Thyroid gland (tissue), 4 donors: ENCODE measurements at places on chromosomes 1 and 21. TPM values are rescaled to one million over a fixed set of nuclear protein-coding genes. Genes with fewer than 3 reads are reported as not detected.

GRCh38 chr1:90925928-90926869 is 95.6 kb downstream of the ZNF644 start:
- H3K27ac ChIP-seq = no peak overlapping the region
- no peaks in the 10 kb centered on the region for H3K36me3 ChIP-seq
- H3K4me1 ChIP-seq = peaks cover 20% of the 10 kb centered on the region
- no peaks in the 10 kb centered on the region for H3K27me3 ChIP-seq
- DNase-seq = no peak

The ZNF593OS gene
- total RNA-seq = not detected

GRCh38 chr1:178713259-178713658 is 11.8 kb upstream of the RALGPS2 start:
- H3K27me3 ChIP-seq = no peaks in the 10 kb centered on the region
- H3K27ac ChIP-seq = no peak overlapping the region
- H3K36me3 ChIP-seq = no peaks in the 10 kb centered on the region

DNA sequence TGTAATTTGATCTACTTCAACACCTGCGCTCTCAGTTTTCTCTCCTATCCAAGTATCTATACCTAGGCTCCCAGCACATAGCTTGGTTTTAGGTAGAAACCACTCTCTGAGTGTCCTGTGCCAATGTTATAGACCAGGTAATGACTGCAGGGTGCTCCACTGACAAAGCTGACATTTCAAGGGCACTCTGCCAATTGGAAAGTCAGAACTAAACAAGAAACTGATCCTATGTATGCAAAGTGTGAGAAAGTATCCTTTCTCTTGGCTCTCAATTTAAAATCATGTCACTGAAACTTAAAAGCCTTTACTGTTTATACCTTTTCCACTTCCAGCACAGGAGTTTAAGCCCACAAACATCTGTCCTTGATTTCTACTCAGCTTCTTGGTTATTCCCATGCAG is 45.0 kb upstream of the AIM2 start:
- H3K27ac ChIP-seq = no peak overlapping the region
- H3K4me3 ChIP-seq = no peak overlapping the region
- no peak for DNase-seq
- no peaks in the 10 kb centered on the region for H3K27me3 ChIP-seq
- H3K4me1 ChIP-seq = no peaks in the 10 kb centered on the region

The FOXO6 gene
- 4.2 TPM for total RNA-seq

The HSPB7 gene
- 0.81 TPM for total RNA-seq

The AMPD1 gene
- total RNA-seq = not detected

GRCh38 chr1:208357644-208358507 is 113.7 kb upstream of the PLXNA2 start:
- no peaks in the 10 kb centered on the region for H3K36me3 ChIP-seq
- no peaks in the 10 kb centered on the region for H3K27me3 ChIP-seq
- H3K4me3 ChIP-seq = no peak overlapping the region
- H3K27ac ChIP-seq = no peak overlapping the region

The ENSA gene
- total RNA-seq = 213 TPM

DNA sequence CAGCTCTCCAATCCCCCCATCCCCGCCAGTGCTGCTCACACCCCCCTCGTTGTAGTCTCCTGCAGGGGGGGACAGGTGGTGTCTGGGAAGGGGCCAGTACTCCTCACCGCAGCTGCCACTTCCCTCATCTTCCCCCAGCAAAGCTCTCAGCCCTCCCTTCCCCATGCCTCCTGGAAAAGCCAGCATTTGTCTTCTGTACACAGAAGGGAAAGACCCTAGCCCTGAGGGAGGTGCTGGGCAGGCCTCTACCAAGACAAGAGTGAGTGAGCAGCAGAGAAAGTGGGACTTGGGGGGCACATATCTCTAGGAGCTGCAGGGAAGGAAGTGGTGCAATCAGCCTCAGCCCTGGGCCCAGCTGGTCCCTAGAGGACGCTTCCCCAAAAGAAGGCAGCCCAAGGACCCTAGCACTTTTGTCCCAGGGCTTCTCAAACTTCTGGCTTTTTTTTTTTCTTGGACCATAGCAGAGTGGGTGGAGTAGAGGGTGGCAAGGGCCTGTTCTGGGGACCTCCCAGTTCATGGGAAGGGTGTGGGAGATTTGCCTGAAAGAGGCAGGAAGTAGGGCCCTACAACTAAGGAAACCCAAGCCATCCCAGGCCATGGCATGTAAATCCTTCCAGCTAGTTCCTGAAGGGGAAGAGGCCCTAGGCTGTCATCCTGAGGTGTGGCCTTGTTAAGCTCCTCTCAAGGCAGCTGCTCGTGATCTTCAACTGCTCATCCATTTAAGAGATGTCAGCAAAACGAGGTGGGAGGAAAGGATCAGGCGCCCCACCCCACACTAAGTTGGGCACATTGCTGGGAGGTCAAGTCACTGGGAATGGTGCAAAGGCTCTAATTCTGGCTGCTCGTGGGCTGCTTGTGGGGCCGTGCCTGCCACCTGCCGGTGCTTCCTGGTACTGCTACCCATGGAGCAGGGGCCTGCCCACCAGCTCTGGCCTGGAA is 12.6 kb downstream of the ZC3H12A start:
- no peak overlapping the region for H3K4me3 ChIP-seq
- DNase-seq = peak; percentile 69
- peaks cover 7% of the 10 kb centered on the region for H3K4me1 ChIP-seq
- H3K36me3 ChIP-seq = peaks cover 29% of the 10 kb centered on the region
- H3K27ac ChIP-seq = peak overlapping the region; percentile 65

DNA sequence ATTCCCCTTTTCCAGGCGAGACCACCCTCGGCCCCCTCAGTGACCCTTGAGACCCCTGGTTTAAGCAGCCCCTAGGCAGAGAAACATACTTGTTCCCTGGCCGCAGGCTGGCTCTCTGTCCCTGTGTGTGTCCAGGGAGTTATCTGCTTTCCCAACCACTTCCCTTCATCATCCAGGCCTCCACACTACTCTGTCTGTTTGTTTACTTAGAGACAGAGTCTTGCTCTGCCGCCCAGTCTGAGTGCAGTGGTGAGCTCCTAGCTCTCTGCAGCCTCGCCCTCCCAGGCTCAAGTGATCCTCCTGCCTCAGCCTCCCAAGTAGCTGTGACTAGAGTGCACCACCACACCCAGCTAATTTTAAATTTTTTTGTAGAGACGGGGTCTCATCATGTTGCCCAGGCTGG is 5.8 kb upstream of the VWA1 start:
- DNase-seq = no peak
- no peaks in the 10 kb centered on the region for H3K36me3 ChIP-seq
- H3K27me3 ChIP-seq = no peaks in the 10 kb centered on the region
- peak overlapping the region; percentile 47 for H3K27ac ChIP-seq

DNA sequence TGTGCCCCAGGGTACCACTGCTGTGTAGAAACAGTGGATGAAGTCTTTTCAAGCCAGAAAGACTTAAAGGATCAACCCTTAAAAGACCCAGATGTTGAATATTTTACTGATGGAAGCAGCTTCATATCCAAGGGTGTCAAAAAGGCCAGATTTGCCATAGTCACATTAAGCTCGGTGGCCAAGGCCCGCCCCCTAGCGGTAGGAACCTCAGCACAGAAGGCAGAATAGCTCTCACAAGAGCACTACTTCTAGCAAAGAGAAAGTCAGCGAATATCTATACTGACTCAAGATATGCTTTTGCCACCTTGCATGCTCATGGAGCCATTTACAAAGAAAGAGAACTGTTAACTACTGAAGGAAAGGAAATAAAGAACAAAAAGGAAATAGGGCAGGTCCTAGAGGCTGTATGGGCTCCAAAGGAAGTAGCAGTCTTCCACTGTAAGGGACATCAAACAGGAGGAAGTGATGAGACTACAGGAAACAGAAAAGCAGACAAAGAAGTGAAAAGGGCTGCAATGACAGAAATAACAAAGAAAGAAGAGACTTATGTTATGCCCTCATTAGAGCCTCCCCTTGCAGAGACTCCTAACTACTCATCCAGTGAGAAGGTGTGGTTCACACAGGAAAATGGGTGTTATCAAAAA is 90.5 kb downstream of the LIPI start:
- H3K36me3 ChIP-seq = no peaks in the 10 kb centered on the region
- H3K27ac ChIP-seq = no peak overlapping the region
- H3K27me3 ChIP-seq = no peaks in the 10 kb centered on the region
- DNase-seq = peak; percentile 27

DNA sequence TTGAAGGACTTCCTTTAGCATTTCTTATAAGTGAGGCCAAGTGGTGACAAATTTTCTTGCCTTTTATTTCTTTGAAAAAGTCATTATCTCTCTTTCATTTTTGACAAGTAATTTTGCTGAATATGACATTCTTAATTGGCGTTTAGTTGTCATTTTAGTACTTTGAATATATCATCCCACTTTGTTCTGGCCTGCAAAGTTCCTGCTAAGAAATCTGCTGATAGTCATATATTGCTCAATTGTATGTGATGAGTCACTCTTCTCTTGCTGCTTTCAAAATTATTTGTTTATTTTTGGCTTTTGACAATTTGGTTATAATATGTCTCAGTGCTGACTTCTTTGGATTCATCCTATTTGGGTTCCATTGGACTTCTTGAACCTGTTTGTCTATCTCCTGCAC is 312.6 kb downstream of the DUSP10 start:
- H3K4me1 ChIP-seq = no peaks in the 10 kb centered on the region
- no peak for DNase-seq
- no peaks in the 10 kb centered on the region for H3K36me3 ChIP-seq
- H3K27ac ChIP-seq = no peak overlapping the region
- H3K4me3 ChIP-seq = no peak overlapping the region

The TNFRSF8 gene
- not detected for total RNA-seq

The GPR157 gene
- 6.7 TPM for total RNA-seq

DNA sequence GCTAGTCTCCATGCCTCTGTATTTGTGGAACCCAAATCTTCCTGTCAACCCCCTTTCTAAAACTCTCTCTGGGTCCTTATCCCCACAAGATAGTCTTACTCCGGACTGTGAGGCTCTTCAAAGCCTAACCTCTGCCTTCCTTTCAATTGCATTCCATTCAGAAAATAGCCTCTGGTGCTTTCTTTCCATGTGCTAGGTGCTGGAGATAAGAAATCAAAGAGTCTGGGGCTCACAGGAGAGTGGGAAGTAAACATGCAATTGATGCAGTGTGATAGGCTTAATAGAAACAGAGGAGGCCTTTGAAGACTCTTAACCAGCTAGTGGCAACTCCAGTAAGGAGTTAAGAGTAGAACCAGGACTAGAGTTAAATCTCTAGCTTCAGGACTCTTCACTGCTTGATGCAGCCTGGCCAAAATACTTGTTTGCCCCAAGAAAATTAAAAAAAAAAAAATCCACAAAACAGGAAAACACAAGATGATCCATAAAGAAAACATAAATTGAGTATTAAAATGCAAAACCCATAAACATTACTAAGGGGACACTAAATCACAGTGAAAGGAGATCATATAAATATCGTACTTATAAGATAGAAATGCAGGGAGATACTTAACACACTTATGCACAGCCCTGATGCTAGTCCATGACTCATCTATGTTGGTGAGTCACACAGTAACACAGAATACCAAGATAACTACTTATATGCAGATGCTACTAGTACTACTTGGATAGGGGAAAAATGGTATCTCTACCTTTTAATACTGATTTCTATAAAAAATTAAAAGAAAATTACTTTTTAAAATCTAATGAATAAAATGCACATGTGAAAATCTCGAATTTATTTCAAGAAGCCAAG is 341.5 kb downstream of the KCNH1 start:
- H3K27me3 ChIP-seq = no peaks in the 10 kb centered on the region
- H3K4me3 ChIP-seq = no peak overlapping the region
- DNase-seq = no peak
- H3K36me3 ChIP-seq = no peaks in the 10 kb centered on the region
- no peaks in the 10 kb centered on the region for H3K4me1 ChIP-seq

DNA sequence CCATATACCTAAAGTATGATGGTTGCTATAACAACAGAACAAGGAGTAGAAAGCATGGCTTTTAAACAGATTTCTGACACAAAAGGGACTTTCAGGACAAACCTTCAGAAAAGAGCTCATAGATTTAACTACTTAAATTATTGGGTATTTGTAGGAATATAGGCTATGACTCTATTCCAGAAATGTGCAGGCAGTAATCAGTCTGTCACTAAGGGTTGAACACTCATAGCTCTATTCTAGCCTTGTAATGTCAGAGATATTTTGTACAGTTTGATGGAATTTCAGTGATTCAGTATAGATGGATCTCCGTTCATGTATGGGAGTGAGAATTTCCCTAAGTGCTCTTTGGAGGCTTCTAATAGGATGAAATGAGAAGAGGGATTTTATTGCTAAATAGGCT is 82.8 kb downstream of the EXTL2 start:
- no peaks in the 10 kb centered on the region for H3K36me3 ChIP-seq
- H3K27me3 ChIP-seq = no peaks in the 10 kb centered on the region
- no peak overlapping the region for H3K27ac ChIP-seq
- no peak overlapping the region for H3K4me3 ChIP-seq
- no peak for DNase-seq

DNA sequence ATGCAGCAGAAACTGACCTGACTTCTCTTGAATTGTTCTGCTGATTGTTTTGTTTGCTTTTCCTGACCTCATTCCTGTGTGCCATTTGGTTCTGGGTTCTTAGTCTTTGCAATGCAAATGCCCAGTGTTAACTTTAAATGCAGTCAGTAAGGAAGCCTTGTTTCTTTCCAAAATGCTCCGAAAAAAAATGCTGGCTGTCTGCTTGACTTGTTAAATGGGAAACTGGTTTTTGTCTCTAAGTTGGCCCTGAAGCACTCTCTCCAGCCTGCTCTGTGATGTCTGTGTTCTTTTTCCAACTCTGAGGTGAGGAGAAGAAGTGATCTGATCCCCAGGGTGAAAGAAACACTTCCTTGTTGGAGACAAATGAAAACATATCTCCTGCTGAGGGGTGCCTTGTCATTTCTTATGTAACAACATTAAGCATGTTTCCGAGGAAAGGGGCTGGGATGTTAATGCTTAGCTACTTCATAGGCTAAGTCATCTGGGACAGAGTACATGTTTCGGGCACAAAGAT is 256.3 kb upstream of the ADGRL4 start:
- no peaks in the 10 kb centered on the region for H3K27me3 ChIP-seq
- no peak for DNase-seq
- H3K4me3 ChIP-seq = no peak overlapping the region
- no peaks in the 10 kb centered on the region for H3K36me3 ChIP-seq

DNA sequence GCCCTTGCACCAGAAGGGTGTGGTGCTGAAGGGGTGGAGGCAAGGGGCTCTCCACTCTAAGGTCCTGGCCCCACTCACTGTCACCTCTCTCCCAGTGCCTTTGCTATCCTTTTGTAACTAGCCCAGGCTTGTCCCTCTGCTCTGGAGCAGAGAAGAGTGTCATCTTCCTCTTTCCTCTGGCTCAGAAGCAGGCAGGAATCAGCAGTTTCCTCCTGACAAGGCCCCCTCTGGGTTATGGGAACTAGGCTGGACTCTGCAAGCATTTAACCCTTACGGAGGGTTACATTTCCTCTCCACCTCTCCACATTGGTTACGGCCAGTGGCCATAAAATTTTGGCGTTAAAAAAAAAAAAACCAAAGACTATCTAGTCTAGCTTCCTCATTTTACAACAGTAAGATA is 30.4 kb downstream of the PLXNA2 start:
- H3K27me3 ChIP-seq = no peaks in the 10 kb centered on the region
- peaks cover 14% of the 10 kb centered on the region for H3K36me3 ChIP-seq
- peaks cover 20% of the 10 kb centered on the region for H3K4me1 ChIP-seq
- DNase-seq = no peak

GRCh38 chr21:15444118-15444960 is 285.4 kb upstream of the USP25 start:
- H3K27ac ChIP-seq = no peak overlapping the region
- no peaks in the 10 kb centered on the region for H3K27me3 ChIP-seq
- H3K4me3 ChIP-seq = no peak overlapping the region
- H3K4me1 ChIP-seq = peaks cover 2% of the 10 kb centered on the region
